HFFc6 (cell line): ENCODE measurements at places on chromosomes 7 and 10. TPM values are rescaled to one million over a fixed set of nuclear protein-coding genes. Genes with fewer than 3 reads are reported as not detected.

The VSTM4 gene
- total RNA-seq = 0.18 to 0.27 TPM (median 0.22 TPM) in 3 replicates

The PPP1R17 gene
- total RNA-seq = not detected in 3 replicates

The EBF3 gene
- total RNA-seq = 0.05 to 0.39 TPM (median 0.11 TPM) in 3 replicates

The ANKIB1 gene
- total RNA-seq = 52.7 and 62.6 TPM in 2 replicates

The PLA2G12B gene
- total RNA-seq = not detected in 3 replicates
